Pons (tissue), 1 donor: ENCODE measurements at places on chromosomes 2 and 18.

- no peak for DNase-seq
Measured at GRCh38 chr18:3061581-3062312, 48.8 kb upstream of the LPIN2 start.

DNA sequence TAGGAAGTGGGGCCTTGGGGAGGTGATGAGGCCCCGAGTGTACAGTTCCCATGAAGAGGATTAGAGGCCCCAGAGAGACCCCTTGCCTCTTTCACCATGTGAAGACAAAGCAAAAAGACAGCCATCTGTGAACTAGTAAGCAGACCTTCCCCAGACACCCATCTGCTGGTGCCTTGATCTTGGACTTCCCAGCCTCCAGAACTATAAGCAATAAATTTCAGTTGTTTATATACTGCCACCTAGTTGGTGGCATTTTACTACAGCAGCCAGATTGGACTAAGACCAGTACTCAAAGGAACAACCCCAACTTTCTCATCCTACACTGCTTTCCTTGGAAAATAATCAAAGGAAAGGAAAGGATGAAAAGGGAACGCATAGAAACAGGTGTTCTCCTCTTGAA lies 27.9 kb upstream of the CREG2 start:
- no peak for DNase-seq

DNA sequence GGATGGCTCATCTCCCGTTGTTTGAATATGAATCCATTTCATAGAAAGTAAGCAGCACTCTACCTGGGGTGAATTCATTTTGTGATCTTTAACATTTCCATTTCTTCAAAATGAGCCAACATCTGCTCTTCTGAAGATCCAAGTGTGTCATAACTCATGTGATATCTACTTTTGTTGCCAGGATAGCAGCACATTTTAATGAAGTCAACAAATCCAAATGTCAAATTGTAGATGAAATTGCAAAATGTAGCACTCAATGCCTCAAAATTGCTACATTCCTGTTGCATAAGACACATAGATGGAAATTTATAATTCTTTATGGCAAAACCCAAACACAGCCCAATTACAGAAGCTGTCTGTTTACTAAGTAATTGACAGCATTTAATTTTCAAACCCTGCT lies 360.7 kb downstream of the TMX3 start:
- no peak for DNase-seq

DNA sequence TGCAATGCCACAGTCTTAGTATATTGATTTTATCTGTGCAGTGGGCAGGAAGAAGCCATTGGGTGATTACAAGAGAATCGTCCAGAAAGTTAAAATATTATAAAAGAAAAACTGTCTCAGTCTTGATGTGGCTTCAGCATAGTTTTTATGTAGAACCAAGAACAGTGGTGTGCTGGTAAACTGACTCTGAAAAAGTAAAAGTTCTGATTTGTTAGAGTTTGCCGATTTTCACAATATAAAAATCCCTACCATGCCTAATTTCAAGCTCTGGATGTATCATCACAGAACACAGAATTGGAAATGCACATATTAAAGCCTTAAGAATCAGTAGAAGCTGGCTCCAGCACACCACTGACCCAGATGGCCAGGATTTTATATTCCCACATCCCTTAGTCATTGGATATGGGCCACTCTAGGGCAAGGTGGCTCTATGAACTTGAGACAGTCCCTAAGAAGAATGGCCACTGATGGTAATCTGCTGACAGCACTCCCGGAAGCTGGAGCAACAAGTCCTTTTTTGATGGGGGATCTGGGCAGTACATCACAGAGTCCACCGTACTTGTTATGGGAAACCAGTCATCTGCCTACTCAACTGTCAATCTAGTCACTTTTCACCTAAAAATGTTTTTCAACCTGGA lies 9.3 kb upstream of the PLEKHM3 start:
- no peak for DNase-seq

DNA sequence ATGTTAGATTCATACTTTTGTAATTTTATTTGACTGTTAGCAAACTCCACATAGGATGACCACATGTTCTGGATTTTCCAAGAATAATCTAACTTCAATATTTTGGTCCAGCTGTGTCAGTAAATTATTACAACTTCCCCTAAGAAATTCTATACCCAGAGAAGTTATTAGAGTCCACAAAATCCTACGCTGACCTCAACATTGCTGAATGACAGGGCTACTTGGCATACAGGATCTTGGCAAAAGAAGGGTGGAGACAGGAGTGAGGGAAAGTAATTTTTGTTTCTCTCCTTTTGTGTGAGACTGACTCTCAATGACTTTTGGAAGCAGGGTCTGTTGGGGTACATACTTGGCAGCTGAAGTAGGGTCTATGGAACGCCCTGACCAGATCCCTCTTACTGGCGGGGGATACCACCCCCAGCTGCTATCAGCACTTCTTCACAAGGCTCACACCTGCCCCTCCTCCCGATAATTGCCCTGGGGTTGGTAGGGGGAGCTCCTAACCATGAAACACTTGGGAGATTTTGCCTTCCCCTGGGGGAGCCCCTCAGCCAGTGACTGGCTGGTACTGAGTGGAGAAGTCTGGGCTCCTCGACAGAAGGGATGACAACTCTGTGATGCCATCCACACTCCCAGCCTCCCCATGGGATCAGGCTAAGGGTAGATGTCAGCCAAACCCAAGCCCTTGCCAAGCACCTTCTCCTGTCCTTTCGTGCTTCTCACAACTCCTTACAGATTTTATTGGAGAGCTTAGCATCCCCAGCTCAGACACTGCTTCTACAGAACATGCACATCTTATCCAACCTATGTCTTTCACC lies 110.6 kb upstream of the FHL2 start:
- DNase-seq = no peak

GRCh38 chr2:37895140-37895539 lies 29.9 kb upstream of the RMDN2 start:
- peak; percentile 37 for DNase-seq

GRCh38 chr2:231306791-231307393 lies 88.6 kb upstream of the B3GNT7 start:
- no peak for DNase-seq

DNA sequence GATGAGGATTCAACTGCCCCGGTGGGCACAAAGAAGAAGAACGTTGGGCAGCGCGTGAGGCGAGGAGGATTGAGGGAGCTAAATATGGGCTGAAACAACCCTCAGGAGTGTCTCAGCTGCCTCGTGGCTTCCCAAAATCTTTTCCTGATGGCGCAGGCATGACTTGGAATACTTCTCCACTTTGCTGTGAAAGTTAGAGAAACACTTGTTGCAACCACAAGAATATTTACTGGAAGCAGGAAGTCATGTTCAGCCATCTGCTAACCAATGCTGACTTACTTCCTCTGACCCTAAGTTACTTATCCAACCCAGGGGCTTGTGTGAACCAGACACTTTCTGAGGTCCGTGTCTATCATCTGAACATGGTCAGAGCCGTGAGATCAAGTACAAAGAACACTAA lies 148.8 kb downstream of the ARL4C start:
- no peak for DNase-seq

- peak; percentile 65 for DNase-seq
Measured at GRCh38 chr2:193963472-193964119, 1693.4 kb upstream of the SLC39A10 start.

DNA sequence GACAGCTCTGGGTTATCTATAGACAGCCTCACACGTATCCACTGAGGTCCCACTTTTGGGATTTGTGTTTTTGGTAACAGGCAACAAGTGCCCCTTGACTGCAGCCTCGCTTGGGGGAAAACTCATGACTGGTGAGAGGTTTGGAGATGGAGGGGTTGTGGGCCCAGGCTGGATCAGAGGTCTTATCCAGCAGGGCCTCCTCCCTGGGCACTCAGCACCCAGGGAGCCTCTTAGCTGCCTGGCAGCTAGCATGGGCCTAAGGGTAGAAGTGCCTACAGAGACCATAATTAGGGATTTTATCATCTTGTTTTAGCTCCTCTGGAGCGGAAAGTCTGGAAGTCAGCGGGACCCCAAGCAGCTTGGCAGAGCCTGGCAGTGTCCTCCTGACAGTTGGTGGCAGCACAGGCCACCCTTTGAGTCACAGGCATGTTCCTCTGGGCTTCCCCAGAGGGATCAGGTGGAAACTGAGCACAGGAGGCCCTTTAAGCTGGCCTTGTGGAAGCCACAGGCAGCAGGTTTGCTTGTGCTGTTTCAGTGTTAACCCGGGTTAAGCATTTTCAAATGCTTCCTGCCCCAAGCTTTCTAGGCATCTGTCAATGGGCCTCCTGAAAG lies 143.1 kb downstream of the KCTD1 start:
- DNase-seq = peak; percentile 54

DNA sequence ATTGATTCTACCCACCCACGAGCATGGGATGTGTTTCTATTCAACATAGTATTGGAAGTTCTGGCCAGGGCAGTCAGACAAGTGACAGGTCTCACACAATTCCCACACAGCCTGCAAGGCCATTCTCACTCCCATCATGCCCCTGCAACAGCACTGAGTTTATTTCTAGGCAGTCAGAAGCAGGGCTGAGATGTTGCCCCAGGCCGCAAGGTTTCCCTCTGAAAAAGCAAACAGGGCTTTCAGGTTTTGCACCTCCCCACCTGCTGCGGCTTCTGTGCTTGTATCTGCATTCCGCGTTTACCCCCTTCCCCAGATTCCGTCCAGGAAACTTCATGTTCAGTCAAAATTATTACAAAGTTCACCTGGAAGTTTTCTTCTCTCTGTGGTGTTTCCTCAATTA lies 9.4 kb upstream of the TACR1 start:
- DNase-seq = no peak

DNA sequence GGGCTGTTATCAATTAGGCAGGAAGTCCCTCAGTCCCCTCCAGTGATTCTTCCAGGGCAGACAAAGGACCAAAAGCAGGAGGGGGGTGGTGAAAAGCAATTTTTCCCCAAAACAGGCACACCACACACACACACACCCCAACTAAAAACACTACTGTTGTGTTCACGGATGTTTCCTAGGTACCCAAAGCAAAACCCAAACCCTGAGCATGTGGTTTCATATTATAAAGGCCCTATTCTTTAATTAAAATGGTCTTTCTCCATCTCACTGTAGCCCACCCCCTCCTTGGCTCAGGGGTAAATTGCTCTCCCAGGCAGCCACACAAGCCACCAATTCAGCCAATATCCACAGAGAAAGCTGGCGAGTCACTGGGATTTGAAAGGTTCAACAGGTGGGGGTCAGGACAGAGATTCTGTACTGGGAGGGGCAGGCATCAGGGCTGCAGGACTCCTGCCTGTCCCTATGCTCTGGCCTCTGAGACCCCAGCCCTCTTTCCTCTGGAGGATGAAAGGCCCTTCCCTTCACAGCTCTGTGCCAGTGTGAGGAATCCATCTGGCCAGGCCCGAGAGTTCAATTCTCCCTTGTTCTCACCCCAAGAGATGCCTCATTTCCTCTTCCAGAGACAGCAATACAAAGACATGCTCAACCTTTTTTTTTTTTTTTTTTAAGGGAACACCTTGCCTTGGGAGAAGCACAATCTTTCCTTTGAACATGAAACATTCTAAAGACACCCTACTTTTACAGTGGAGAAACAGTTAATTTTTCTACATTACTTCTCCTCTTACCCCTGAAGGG lies 43.6 kb downstream of the SPRED2 start:
- no peak for DNase-seq
